CD4-positive, alpha-beta T cell treated with Interleukin-17A for 4 hours (primary cell): ENCODE measurements at places on chromosomes 3 and 15.

DNA sequence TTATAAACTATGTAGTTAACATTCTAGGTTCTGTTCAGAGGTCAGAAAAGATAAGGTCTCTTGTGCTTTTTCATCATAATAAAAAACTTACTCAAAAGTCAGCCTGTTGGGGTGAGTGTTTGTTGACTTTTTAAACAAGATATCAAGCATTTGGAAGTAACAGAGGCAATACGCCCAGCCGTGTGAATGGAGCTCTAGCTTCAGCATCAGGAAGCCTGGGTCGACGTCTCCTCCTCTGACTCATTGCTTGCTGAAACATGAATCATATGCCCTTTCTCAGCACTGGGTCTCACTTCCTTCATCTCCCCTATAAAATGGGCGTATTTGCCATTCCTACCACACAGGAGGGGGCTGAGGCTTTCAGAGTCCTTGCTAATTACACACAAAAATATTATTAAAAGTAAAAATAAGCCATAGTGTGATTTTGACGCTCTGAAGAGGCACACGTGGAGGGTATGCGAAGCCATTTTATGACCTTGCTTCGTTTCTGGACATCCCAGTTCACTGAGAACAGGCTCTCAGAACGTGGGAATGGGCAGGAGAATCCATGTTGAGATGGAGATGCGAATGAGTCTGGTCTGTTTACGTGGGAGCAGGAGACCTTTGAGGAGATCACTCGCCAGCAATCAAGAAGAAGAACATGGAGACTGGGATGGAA, 220.8 kb upstream of the TPRG1 start:
- peak; percentile 36 for DNase-seq

GRCh38 chr15:74995779-74996765, 709 bp downstream of the SCAMP5 start:
- DNase-seq: no peak

DNA sequence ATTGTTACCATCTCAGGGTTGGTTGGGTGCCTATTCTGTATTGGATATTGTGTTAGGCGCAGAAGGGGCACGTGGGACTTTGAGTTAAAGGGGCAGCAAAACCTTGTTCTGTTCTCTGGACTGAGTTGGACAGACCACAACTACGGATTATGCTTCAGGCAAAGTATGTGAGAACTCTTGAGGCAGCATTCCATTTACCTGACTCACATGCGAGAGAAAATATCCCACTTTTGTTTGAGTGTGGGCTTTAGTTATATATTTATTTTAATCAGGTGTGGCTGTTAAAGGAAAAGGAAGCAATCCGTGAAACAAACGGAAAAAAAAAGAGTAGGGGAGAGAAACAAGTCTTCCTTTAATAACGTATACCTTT, 627 bp upstream of the PLS1 start:
- DNase-seq: no peak

- DNase-seq: no peak
These were observed 4.8 kb upstream of the USP3 start for GRCh38 chr15:63499611-63500010.

- no peak for DNase-seq
These were observed 77.4 kb upstream of the SLC4A7 start for GRCh38 chr3:27561576-27561975.

GRCh38 chr3:154421083-154421482, 8.9 kb downstream of the GPR149 start:
- no peak for DNase-seq

DNA sequence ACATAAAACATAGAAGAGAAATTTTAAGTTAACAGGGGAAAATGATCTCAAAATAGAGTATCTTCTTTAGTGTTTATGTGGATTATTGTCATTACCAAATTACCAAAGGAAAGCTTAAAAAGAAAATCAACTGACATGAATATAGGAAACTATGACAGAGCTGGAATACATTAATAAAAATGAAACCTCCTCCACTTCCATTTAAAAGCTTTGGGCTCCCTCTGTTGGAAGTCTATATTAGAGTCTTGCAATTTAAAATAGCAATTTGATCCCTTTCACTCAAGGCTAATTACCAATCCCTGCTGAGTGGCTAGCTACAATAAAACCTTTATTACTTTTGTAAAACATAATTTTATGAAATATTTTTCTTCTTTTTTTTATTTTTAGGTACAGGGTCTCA, 61.4 kb upstream of the IMPG2 start:
- DNase-seq: no peak

GRCh38 chr3:171347301-171348039, 112.7 kb downstream of the TNIK start:
- no peak for DNase-seq

DNA sequence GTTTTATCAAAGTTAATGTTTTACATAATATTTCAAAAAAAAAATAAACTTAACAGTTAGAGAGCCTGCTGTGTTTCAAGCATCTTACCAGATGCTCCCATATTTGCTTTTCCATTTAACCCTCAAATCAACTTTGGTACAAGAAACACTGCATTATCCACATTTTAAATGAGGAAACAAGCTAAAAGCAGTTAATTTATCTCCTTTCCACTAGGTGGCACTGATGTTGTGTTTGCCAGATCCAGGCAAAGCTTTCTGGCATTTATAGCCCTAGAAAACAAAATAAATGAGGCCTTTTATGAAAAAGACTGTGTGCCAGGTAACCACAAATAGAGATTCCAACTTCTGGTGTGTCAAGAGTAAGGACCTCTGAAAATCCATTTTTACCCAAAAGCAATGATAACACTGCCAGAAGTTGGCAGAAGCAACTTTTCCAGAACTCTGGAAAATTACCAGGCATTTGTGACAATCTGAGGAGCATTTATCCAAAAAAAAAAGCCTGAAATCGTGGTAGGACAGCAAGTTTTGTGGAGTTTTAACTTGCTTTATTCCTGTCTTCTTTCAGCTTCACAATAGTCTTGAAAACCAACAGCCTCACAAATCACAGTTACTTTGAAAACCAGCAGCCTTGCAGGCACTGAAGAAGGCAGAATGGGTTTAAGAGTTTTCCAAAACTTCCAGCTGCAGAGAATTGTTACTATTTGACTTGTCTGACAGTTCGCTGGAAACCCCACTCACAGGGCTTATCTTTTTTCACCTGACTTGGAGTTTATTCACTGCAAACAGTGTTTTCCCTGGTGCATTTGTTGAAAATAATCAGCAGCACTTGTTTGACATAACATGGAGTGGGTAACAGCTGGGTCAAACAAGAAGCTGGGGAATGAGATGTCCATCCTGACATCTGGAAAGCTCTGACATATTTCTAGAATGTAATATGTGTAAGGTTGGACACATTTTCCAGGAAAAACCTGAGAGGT, 9.2 kb downstream of the FAM162A start:
- peak; percentile 17 for DNase-seq

GRCh38 chr3:126646674-126647073, 8.2 kb downstream of the TXNRD3 start:
- DNase-seq: no peak

- no peak for DNase-seq
These were observed 333.2 kb upstream of the UMPS start for GRCh38 chr3:124397088-124397487.

GRCh38 chr15:97747342-97747741, 213.2 kb upstream of the ARRDC4 start:
- no peak for DNase-seq

DNA sequence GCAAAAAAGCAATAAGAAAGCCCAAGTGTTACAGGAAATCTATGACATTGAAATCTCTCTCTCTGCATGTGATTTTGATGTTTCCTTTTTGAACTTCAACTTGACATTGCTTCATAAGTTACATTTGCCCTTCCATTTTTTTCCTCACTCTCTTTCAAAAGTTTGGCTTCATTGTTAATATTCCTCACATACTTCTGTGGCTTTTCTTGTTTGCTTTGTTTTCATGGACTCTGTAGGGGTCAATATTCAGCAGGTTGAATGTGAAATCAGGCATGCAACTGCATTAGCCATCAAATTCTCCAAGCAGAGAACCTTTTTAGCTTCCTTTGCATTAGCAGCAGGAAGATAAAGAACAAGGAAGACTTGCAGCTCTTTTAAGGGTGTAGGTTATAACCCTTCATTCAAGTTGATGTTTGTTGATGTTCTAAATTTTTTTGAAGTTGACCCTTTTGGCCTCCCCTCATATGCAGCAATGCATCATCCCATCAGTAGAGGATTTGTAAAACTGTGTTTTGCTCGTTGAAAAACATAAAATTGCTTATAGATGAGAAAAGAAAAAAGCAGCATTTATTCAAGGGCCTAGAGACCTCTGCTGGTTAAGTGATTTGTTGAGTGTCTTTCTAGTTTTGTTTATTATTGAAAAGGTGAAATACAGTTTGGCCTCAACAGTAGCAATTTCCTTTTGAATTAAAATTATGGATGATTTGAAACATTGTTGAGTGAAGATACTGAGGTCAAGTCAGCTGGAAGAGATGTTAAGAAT, 211.4 kb downstream of the IL5RA start:
- DNase-seq: no peak

- DNase-seq: no peak
These were observed 60.6 kb upstream of the GAP43 start for GRCh38 chr3:115562636-115563267.

- no peak for DNase-seq
These were observed 97.8 kb downstream of the UACA start for GRCh38 chr15:70665599-70665998.

DNA sequence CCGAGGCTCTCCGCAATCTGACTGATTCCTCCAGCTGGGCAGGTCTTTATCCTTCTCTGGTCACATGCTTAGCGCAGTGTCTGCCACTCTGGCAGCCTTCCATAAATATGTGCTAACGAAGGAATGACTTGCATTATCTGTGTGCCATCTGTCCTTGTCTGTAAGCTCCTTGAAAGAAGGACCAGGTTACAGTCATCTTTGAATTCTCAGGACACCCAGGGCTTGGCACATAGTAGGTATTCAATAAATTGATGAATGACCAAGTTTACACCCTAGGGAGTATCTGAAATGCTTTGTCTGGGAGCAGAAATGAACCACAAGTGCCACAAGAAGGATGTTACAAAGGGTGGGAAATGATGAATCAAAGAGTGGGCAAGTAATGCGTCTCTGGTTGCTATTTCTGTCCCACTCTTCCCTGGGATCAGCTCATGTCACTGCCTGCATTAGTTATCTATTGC, 16.5 kb upstream of the FAM3D start:
- DNase-seq: no peak

GRCh38 chr15:101088788-101089578, 162.9 kb downstream of the CHSY1 start:
- peak; percentile 84 for DNase-seq

- no peak for DNase-seq
These were observed 46.8 kb upstream of the NSMCE3 start for GRCh38 chr15:29316422-29316821.

DNA sequence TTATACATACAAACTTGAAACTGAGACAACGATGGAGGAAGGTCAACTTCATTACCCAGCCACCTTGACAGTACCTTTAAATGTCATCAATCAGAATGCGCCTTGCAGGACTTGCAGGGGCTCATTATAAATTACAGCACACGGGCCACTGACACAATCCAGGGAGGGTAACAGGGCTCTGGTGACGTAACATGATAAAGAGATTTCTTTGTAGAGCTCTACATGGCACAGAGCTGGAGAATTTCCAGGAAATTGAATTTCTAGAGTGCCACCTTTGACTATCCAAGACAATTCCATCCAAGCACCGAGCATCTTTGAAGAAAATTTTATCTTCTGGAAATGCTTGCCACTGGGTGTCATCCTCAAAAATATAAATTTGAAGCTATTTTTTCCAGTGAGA, 486.0 kb downstream of the FOXP1 start:
- no peak for DNase-seq

GRCh38 chr15:56737791-56738190, 4.5 kb upstream of the ZNF280D start:
- DNase-seq: no peak

DNA sequence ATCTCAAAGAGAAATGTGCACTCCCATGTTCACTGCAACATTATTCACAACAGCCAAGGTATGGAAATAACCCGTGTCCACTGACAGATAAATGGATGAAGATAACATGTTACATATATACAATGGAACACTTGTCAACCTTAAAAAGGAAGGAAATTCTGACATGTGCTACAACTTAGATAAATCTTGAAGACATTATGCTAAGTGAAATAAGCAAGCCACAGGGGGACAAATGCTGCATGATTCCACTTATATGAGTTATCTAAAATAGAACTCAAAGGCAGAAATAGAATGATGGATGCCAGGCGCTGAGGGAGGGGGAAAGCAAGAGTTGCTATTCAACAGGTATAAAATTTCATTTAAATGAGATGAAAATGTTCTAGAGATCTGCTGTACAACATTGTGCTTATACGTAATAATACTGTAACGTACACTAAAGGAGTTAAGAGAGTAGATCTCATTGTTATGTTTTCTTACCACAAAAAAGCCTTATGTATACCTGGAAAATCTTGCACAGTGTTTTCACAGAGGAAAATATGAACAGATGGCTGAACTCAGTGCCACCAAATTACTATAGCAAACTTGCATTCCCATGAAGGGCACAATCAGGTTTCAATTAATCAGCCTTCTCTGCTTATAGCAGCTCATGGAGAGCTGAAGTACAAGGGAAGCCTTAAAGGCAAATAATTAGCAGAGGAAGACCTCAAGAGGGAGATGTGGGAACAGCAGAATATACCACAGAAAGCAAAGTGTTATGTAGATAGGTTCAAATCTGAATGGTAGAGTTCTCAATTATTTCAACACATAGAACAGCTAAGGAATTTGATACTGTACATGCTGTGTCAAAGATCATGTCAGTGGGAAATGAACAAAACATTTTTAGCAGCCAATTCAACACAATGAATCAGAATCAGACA, 8.1 kb upstream of the VPS39 start:
- no peak for DNase-seq

DNA sequence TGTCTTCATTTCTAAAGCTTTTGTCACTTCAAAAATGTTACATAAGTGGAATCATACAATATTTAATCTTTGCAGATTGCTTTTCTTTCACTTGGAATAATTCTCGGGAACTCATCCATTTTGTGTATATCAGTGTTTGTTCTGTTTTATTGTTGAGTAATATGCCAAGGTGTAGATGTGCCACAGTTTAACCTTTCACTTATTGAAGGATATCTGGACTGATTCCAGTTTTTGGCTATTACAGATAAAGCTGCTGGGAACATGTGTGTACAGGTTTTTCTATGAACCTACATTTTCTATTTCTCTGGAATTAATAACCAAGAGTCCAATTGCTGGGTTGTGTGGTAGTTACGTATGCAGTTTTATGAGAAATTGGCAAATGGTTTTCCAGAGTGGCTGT, 334.9 kb downstream of the PTPRG start:
- DNase-seq: no peak

DNA sequence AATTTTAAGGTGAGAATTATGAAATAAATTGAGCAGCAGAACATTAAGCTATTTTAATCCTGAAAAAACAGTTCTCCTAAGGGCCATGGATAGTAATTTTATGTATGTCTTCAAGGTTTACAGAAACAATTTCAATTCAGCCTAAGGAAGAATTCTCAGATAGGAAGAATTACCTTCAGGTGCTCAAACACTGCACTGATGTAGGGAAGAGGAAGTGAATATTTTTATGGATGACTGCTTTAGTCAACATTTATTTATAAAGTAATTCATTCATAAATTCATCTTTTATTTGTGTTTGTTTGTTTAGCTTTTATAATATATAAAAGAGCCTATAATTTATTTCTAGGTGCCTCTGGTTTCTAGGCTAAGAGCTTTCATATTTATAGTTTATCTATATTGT, 620.7 kb downstream of the NAALADL2 start:
- no peak for DNase-seq
